Gastroesophageal sphincter (tissue), 4 donors: ENCODE measurements at places on chromosomes 12 and 14. TPM values are rescaled to one million over a fixed set of nuclear protein-coding genes. Genes with fewer than 3 reads are reported as not detected.
A peak's percentile ranks its signal among the peaks of the same experiment; 100 is the strongest.

DNA sequence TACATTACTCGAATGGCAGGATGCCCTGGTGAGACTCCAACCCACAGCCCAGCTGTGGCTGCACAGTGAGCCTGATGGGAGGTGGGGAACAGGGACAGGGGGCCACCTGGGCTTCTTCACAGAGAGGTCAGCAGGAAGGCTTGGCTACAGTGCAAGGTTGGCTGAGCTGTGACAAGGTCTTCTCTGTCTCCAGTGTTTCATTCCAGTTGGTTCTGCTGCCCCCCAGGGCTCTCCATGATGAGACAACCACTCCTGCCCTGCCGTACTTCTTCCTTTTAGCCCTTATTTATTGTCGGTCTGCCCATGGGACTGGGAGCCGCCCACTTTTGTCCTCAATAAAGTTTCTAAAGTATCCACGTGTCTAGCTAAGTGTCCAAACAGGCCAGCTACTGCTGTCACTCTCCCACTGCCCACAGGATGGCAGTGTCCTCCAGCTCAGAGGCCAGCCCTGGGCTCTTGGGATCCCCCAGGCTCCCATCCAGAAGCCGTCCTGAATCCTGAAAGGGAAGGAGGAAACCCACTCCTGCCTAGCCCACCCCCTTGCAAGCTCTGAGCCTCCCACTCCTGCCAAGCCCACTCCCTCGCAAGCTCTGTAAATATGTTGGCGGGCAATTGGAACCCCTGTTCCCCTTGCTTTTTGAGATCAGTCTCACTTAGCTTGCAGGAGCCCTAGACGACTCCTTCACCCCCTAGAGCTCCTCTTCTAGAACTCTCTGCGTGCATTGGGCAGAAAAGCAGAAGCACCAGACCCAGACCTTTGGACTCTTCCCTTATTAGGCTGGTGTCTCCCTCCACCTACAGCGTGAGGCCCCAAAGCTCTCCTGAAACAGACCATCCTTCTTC lies 5.4 kb downstream of the C1QL4 start:
- peak; percentile 81 for ATAC-seq

DNA sequence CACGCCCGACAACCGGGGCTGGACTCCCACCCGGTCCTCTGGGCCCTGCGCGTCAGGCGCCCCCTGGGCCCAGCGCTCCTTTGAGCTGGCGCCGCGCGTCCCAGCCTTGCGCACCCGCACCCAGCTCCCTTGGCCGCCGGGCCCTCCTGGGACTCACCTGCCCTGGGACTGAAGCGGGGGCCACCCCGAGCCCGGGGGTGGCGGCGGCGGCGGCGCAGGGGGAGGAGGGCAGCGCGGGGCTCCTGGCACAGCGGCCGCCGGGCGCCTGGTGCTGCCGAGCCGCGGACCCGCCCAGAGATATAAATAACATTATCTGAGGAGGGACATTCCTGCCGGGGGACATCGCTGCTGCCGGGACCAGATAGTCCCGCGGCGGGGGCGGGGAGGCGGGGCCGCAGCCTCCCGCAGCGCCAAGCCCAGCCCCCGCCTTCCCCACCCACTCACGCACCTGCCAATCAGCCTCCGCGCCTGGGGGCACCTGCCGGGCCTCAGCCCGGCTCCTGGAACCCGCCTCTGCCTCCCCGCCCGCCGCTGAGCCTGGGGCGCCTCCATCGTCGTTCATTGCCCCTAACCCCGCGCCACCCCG lies at the start of gene SPTB:
TSS of gene SPTB (minus strand) at position 273 of the 586 bp plus-strand sequence. CDS start 56,813 bp downstream, outside the sequence.
- peak; percentile 46 for ATAC-seq

GRCh38 chr14:22232933-22233332 lies 356.1 kb downstream of the DAD1 start:
- no peak for ATAC-seq

DNA sequence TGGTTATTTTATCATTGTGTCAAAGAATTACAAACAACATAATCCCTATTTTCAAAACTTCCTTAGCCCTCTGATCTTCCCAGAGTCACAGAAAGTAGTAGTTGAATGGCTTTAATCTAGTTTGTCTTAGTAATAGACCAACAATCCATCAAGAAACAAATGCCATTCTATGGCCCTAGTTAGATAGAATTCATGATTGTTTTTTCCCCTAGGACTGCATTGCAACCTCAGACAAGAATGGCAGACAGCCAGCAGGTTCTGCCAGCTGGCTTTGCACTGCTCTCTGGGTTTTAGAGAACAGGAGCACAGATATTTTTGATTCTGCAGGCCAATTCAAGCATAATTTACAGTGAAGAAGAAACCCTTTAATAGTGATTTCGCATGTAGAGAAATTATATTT lies 33.8 kb downstream of the SYT1 start:
- no peak for ATAC-seq

DNA sequence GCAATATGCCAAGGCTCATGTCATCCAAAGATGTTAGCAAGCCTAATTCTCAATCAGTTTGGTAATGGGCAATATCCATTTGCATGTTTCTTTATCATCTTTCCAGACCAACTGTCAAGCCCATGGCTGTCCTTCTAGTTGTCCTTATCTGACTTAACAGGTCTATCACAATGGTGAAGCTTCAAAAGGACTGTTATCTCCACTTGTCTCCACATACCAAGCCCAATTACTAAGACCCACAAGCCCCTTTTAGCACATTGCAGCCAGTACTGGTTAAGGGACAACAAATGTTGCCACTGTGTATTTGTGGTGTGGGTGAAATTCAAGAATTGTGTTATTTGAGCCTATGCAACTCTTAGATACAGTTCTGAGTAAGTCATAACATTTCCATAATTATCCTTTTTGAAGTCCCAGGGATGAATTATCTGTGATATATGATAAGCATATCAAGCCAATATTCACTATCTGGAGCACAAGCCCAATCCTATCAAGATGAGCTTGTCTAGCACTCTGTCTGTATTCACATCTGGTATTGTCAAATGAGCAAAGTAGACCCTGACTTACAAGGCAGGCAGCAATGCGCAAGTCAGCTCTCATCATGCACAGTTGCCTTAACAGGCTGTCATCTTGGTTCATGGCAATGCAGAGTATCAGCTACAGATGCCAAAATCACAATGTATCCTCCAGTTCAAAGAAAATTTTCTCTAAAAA lies 19.3 kb upstream of the ST8SIA1 start:
- no peak for ATAC-seq

DNA sequence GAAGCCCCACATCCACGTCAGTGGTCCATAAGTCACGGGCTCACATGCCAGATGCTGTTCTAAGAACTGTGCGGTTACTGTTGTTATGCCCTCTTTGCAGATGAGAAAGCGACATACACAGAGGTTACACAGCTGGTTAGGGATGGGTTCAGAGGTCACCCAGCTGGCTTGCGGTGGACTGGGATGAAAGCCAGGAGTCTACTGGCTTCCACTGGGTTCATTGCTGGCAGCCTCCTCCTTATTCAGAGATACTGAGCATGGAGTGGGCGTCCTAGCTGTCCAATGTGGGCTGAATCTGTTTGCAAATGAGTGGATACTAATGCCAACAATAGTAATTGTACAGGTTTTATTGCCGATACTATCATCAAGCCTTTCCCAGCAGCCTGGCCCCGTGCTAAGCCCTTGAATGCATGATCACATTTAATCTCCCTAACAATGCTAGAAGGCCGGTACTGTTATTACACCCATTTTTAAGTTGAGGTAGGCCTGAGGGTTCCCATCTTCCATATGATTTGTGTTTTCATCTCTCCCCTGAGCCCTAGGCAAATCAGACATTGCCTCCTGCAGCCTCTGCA lies 129.1 kb downstream of the PLXNC1 start:
- no peak for ATAC-seq

DNA sequence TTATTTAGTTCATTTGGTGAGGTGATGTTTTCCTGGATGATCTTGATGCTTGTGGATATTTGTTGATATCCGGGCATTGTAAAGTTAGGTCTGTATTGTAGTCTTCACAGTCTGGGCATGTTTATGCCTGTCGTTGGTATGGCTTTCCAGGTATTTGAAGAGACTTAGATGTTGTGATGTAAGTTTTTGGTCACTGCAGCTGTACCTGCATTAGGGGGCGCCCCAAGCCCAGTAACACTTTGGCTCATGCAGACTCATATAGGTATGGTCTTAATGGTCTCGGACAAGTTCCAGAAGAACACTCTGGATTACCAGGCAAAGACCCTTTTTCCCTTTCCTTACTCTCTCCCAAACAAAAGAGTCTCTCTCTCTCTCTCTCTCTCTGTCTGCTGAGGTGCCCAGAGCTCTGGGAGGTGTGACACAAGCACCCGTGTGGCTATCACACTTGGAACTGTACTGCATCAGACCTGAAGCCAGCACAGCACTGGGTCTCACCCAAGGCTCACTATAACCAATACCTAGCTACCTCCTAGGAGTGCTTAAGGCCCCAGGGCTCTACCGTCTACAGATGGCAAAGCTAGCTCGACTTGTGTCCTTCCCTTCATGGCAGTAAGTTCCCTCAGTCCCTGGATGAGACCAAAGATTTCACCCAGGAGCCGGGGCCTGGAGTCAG lies 425.8 kb upstream of the ATXN7L3B start:
- ATAC-seq: no peak

- no peak for ATAC-seq
Measured at GRCh38 chr12:14169281-14169680, 187.9 kb upstream of the GRIN2B start.

- peak; percentile 75 for ATAC-seq
Measured at GRCh38 chr12:12979731-12980259, 20.3 kb downstream of the HEBP1 start.

DNA sequence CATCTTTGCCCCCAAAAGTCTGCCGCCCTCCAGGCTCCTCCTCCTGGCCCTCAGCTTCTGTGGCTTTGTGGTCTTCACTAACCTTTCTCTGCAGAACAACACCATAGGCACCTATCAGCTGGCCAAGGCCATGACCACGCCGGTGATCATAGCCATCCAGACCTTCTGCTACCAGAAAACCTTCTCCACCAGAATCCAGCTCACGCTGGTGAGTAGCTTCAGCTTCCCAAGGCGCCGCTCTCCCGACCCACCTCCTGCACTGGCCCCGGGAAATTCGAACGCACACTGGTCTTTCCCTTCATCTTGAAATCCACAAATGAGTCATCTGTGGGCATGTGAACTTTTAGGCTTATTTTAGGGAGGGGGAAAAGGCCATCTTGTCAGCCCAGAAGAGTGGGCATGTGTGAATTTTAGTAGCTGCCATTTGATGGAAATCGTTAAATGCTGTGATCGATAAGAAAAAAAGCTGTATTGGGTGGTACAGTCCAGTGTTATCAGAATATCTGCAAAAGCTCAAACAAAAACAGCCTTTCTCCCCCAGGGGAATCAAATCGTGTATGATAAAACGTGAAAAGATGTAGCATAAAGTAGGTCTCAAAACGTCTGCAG lies 700 bp downstream of the SLC35E3 start:
- ATAC-seq: peak; percentile 47

DNA sequence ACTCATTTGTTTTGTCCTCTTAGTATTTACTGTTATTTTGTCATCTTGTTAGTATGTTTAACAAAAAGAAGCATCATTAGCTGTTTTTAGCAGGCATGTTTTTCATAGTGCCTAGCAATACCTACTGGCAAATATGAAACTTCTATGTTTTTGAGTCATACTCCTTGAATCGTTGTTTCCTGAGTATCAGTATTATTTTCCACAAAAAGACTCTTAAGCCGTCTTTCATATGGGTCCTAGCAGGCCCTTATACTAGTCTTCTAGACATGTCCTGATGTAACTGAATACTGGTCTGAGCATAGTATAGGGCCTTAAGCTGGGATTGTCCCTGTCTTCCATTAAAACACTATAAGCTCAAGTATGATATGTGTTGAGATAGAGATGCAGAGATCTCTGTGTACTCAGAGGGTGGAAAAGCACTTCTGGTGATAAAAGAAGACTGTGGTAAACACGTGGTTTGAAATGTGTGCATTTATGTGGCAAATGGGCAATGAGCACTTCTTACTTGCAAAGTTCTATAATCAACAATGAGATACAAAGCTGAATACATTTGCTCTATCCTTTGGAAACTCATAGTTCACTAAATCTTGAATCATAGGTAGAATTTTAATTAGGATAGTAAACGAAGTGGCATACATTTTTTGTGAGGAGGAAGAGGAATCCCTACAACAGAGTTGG lies 348.8 kb downstream of the PDZRN4 start:
- no peak for ATAC-seq

GRCh38 chr12:58184212-58184611 lies 242.8 kb downstream of the ATP23 start:
- no peak for ATAC-seq

- ATAC-seq: no peak
Measured at GRCh38 chr14:86787717-86788116, 1205.3 kb downstream of the GALC start.

GRCh38 chr12:5096241-5096924 lies 52.7 kb downstream of the KCNA5 start:
- no peak for ATAC-seq

DNA sequence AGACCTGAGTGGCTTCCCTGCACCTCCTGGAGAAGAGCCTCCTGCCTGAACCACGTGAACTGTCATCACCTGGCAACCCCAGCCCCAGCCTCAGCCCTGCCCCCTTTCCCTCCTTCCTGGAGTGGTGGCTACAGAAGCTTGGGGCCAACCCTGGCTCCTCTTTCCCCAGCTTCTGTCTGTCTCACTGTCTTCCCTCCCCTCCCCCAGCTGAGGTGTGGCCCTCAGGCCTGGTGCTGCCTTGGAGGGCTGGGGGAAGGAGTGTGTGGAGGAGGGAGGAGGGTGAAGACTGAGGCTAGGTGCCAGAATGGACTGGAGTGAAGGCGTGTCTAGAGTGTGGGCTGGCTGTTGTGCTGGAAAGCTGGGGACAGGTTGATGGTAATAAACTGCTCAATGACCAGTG lies 9.7 kb downstream of the NFATC4 start:
- ATAC-seq: peak; percentile 22

DNA sequence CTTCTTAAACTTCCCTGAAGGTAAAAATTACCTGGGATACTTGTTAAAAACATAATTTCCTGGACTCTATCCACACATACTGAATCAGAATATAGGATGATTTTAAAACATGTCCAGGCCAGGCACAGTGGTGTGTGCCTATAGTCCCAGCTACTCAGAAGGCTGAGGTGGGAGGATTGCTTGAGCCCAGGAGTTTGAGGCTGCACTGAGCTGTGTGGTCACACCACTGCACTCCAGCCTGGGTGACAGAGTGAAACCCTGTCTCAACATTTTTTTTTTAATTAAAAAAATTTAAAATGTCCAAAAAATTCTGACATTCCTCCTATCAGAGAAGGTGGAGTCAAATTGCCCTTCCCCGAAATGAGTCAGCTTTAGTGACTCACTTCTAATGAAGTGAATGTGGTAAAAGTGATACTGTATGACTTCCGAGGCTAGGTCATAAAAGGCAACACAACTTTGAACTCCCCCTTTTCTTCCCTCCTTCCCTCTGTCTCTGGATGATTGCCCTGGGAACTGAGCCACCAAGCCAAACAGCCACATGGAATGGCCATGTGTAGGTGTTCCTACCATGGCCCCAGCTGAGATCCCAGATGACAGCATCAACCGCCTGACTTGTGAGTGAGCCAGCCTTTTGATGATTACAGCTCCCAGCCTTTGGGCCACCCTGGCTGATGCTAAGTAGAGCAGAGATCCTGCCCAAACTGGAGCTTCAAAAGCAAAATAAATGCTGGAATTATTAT lies 36.3 kb downstream of the LIMA1 start:
- peak; percentile 88 for ATAC-seq

The CACNA1C gene
- total RNA-seq: 47.3 TPM

The RFLNA gene
- not detected for total RNA-seq

The RNASE12 gene
- not detected for total RNA-seq

The ANG gene
- total RNA-seq: 22.6 TPM

The SOAT2 gene
- not detected for total RNA-seq

The FAIM2 gene
- total RNA-seq: 6.7 TPM

The KCNA1 gene
- total RNA-seq: not detected

The YBX3 gene
- 649 TPM for total RNA-seq

The HELB gene
- 0.78 TPM for total RNA-seq

The PLEKHG7 gene
- not detected for total RNA-seq
